ENCODE measurements at places on chromosomes 4 and X.
A peak's percentile ranks its signal among the peaks of the same experiment; 100 is the strongest.

DNA sequence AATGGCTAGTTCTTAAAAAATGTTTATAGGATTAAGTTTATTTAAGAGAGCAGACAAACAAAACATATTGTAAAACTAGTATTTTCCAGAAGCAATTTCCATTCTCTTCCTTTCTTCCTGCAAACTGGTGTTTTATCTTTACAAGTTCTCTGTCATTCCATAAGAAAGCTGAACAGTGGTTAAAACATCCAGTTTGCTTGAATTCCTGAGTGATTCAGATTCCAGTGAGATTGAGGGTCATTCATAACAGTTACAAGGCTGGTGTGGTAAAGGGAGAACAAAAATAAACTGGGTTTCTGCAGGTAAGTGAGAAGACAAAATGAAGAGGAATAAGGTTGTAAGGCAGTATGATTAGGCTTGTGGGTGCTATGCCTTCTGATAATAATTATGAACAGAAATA lies 544.8 kb upstream of the DIPK2B start:
- DNase-seq: no peak

- no peak for DNase-seq
Observed at GRCh38 chrX:54807524-54808108, at the start of gene MAGED2. Gene MAGED2, plus strand, starts transcription at chrX:54807745. Its CDS starts 1,587 bp downstream, at chrX:54809332.

GRCh38 chr4:185282968-185283367 lies 73.6 kb downstream of the SNX25 start:
- DNase-seq: no peak

DNA sequence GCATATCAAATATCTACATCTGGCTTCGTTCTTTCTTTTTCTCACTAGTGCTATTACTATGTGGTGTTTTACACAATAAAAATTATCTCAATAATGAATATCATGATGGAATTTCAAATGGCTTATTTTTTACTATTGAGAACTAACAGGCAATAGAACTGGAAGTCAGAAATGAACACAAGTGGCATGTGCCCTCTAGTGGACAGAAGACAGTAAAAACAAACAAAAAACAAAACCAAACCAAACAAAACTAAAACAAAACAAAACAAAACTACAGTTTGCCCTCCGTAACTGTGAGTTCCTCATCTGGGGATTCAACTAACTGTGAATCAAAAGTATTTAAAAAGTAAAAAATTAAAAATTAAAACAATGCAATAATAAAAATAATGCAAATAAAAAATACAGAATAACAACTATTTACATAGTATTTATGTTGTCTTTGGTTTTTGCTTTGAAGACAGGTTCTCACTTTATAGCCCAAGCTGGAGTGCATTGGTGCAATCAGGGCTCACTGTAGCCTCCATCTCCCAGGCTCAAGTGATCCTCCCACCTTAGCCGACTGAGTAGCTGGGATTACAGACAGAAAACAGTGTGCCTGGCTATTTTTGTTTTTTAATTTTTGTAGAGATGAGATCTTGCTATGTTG lies 195.6 kb upstream of the TACR3 start:
- DNase-seq: no peak

DNA sequence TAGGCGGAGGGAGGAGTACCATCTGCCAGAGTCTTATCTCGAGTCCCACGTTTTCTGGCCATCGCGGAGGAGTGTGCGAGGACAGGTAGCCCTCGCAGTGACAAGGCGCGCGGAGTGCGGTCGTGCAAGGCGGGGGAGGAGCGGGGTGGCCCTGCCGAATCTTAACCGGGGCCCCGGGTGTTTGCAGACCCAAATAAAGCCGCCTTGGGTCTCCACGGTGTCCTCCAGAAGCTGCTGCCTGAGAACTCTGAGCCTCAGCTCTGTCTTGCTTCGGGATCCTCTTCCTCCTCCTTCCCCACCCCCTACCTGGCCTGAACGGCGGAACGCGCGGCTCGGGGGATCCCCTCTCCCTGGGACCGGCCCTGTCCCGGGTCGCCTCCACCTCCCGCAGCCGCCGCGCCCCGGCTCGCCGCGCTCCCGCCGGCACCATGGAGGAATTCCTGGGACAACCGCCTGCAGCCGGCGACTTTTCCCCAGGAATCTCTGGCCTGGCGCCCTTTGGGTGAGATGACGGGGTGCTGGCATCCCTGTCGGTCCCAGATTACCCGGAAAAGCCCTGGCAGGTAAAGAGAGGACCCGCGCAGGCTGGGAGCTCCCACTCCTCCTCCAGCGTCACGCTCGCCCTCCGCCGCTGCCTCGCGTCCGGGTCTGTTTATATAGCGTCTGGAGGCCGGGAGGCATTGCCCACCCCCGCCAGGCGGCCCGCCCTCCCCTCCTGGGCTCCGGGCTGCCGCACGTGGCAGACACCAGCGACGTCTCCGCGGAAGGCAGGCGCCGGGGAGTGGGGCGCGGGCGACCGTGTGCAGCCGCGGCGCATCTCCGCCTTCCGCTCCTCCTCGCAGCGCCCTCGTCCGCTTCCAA lies at the start of gene GALNTL6:
GALNTL6 (plus strand) TSS at position 740 of the 861 bp plus-strand sequence.
- no peak for DNase-seq

DNA sequence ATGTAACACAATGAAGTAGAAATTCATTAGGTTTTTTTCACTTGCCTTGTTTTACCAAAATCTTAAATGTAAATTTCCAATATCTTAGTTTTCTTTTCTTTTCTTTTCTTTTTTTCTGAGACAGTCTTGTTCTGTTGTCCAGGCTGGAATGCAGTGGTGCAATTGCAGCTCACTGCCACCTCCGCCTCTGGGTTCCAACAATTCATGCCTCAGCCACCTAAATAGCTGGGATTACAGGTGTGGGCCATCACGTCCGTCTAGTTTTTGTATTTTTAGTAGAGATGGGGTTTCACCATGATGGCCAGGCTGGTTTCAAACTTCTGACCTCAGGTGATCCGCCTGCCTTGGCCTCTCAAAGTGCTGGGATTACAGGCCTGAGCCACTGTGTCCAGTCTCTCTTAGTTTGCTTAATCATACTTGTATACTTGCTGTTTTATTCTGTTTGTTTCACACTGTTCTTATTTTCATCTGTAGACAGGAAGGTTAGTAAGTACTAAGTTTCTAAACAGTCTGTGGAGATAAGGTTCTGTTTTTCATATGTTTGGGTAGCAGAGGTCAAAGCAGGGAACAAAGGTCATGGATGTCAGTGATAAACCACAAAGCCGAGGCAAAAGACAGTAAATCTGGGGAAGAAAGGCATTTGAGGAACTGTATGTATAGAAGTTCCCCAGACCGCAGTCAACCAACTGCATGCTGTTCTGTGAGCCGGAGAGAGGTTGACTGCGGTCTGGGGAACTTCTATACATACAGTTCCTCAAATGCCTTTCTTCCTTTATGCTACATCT lies 129.1 kb downstream of the CBR4 start:
- no peak for DNase-seq

GRCh38 chr4:58566260-58566659 lies 1456.1 kb upstream of the IGFBP7 start:
- DNase-seq: no peak

DNA sequence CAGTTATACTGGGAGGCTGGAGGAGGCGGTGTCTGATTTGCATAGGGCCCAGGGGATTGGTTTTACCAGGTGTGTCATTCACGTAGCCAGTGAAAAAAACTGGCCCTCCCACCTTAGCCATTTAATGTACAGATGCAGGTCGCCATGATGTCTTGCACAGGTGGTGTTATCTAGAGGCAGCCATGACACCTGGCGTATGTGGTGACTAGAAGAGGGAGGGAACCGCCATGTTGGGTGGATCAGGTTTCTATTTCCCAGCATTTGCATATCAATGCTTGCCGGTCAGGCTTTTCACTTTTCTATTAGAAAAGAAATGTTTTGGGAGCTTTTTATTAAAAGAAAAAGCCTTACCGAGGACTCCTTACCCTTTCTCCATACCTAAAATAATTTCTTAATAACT lies 523.4 kb downstream of the ADGRL3 start:
- no peak for DNase-seq

DNA sequence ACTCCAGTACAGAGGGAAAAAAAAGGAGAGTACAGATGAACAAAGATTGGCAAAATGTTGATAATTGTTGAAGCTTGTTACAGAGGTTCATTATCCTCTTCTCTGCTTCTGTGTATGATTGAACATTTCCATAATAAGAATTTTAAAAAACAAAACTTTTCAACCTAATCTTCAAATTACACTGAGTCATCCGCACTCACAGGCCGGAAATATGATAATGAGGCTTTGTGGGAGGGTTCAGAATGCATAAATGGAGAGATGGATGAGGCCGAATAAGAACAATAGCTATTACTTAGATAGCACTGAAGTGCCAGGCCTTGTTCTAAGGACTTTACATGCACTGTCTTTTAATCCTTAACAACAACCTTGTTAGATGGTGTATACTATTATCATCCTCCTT lies 4.6 kb upstream of the ERCC6L start:
- no peak for DNase-seq

GRCh38 chr4:93710847-93711430 lies 117.6 kb upstream of the ATOH1 start:
- no peak for DNase-seq

DNA sequence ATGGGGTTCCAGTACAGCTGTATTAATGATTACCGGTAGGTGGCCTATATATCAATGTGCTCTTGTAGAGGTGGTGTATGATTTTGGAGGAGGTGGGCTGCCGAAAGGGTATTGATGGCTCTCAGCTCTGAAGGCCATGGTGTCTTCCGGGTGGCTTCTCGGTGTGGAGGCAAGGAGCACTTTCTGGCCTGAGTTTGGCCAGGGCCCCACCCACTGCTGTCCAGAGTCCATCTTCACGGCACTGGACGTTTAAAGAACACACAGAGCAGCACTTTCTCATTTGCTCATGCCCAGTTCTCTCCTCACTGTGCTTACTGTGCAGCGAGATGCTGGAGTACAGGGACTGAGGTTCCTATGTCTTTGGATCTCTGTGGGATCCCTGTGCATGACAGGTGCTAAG lies 16.1 kb downstream of the BST1 start:
- DNase-seq: no peak

GRCh38 chr4:168694667-168695066 lies 197.8 kb downstream of the PALLD start:
- DNase-seq: no peak

DNA sequence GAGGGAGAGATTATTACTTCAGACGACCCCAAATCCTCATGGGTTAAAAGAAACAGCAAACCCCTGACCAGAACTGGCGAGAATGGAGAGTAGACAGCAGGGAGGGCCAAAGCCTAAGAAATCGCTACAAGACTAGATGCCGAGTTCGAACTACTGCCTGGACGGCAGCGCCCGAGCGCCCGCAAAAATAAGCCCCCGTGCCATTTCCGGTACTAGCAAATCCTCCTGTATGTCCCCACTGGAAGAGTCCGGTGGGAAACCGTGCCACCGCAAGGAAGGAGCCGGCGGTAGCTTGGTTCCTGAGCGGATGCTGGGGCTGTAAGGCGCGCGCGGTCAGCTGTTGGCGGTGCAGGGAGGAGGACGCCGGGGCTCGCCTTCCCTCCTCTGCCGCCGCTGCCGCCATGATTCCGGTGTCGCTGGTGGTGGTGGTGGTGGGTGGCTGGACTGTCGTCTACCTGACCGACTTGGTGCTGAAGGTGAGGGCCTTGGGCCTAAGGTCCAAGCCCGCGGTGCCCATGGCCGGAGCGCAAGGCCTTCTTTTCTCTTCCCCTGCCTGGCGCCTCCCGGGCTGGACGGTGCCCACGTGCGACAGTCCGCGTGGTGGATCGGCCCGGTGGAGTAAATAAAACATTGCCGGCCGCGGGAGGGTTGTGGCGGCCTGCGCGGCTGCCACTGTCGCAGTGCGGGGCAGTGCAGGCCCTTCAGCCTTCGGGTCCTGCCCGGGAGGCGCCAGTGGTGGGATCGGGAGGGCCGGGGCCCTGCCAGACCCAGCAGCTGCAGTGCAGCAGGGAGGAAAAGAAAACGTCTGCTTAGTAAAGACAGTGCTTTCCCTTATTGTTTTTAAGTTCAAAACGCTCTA lies at the start of gene MBTPS2:
MBTPS2 (plus strand) TSS at position 284 of the 859 bp plus-strand sequence; CDS start at position 402, 118 bp downstream.
- peak; percentile 60 for DNase-seq

GRCh38 chrX:31038575-31039326 lies 33.1 kb downstream of the FTHL17 start:
- DNase-seq: no peak
